ENCODE measurements at places on chromosomes 5 and 9. TPM values are rescaled to one million over a fixed set of nuclear protein-coding genes. Genes with fewer than 3 reads are reported as not detected.

GRCh38 chr5:88142886-88143692, 125.6 kb downstream of the TMEM161B start:
- DNase-seq = no peak

GRCh38 chr9:6440405-6440804, 27.4 kb downstream of the UHRF2 start:
- no peak for DNase-seq

GRCh38 chr9:68496356-68496755, 44.3 kb downstream of the TMEM252 start:
- no peak for DNase-seq

GRCh38 chr9:77016121-77016525, 3.3 kb upstream of the FOXB2 start:
- DNase-seq = no peak

The FCN2 gene
- not detected for total RNA-seq

The C5orf58 gene
- total RNA-seq = not detected

GRCh38 chr9:86034863-86035734, 64.3 kb downstream of the GOLM1 start:
- no peak for DNase-seq

DNA sequence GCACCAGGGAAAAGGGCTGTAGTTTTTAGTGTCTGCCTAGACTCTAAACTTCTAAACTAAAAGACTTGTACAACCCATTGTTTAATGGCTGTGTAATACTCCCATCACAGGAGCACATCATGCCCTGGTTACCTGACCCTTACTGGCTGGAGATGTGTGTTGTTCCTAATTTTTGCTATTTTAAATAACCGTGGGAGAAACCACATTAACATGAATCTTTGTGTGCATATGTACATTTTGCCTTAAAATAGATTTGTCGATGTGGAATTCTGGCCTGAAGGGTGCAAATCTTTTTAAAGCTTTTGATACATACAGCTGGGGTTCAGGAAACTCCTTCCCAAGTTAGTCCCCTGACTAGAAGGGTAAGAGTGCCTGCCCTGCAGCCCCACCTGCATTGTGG, 39.7 kb downstream of the PHF2 start:
- DNase-seq = no peak

DNA sequence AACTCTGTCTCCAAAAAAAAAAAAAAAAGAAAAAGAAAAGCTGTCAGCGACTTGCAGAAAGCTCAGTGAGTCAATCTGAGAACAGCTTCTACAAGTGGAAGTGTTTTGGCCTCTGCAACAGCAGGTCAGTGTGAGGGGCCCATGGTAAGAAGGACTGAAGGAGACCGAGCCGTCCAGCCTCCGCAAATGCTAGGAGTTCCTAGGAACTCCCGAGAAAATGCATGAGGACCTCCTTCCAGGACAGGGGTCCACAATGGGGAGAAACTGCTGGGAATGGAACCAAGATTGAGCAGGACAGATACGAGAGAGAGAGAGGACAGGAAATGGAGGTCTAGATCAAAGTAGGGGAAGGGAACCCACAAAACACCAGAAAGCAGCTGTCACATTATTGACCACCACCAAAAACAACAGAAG, 180.5 kb downstream of the CRB2 start:
- no peak for DNase-seq

DNA sequence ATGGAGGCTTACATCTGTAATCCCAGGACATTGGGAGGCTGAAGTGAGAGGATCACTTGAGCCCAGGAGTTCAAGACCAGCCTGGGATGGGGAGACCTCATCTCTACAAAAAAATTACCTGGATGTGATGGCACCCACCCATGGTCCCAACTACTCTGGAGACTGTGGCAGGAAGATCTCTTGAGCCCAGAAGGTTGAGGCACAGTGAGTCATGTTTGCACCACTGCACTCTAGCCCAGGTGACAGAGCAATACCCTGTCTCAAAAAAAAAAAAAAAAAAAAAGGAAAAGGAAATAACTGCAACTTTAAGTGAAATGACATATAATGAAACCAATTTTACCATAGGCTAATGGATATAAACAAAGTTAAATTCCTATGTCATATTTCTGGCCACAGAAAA, 152.1 kb upstream of the DHFR start:
- DNase-seq = no peak

GRCh38 chr5:174234388-174234787, 188.9 kb downstream of the NSG2 start:
- DNase-seq = no peak

GRCh38 chr5:154211641-154212390, 21.3 kb downstream of the GALNT10 start:
- DNase-seq = no peak

- DNase-seq = no peak
Observed at GRCh38 chr9:88684046-88684445, 149.1 kb downstream of the NXNL2 start.

DNA sequence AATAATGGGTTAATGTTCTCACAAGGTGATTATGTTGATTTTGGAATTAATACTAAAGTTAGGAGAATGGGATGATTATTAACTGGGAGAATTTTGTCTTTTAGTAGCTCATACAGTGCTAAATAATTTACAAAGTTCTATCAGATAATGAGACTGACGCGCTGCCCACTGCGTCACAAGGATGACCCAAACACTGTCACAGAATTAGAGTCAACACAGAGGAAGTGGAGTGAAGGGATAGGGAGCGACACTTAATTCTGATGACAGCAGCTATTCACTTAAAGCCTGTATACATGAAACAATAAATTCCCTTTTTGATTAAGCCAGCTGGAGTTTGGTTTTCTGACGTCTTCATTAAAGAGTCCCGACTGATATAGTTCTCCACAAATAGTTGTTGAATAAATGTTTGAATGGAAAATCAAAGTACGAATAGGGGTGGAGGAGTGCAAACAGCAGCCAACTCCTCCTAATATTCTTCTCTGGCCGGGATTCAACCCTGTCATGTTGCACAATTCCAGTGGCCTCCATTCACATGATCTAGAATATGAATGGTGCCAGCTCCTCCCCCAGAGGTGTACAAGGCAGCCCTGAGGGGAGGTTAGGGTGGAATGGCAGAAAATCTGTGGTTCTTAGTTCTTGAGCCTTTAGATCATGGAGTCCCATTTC, 140.3 kb downstream of the PCSK1 start:
- no peak for DNase-seq

DNA sequence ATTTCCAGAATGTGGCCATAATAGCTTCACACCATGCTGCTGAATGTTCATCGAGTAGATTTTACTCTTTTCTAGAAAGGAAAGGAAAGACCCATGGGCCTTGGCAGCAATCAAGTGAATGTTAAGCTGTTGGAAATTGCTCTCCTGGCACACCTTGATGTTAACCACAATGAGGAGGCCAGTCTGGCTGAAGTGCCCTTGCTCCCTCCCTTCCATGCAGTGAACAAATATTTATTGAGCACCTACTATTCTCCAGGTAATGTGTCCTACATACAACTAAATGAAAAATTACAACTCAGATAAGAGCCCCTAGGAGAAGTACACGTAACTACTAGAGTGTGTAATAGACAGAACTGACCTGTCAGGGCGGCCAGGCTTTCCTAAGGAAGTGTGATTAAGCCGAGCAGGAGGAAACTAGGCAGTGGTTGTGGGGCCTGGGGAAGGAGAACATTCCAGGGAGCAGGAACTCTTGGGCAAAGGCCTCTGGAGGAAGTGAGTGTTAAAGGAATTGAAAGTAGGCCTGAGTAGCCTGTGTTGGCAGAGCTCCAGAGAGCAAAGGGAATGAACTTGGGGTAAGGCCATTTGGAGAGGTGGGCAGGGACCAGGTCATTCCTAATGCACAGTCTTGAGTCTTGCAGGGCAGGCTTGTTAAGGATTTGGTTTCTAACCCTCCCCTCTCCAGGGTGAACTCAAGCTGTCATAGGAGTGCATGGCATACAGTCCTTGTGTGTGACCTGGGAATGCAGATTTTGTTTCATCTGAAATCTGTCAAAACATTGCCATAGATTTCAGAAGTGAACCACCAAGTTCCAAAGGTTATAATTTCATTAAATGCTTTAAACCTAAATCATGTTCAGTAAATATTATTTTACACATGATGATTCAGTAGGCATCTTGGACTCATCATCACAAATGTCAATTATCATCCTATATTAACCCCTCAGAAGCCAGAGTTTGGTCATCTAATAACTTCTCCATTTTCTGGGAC, 9.0 kb upstream of the ZSWIM6 start:
- no peak for DNase-seq

The GGTA1 gene
- total RNA-seq = 0.46 TPM

The NEURL1B gene
- total RNA-seq = 5.4 TPM

GRCh38 chr9:36037549-36038122, 923 bp downstream of the RECK start:
- no peak for DNase-seq

- no peak for DNase-seq
Observed at GRCh38 chr9:121645003-121645402, 6.4 kb upstream of the DAB2IP start.

DNA sequence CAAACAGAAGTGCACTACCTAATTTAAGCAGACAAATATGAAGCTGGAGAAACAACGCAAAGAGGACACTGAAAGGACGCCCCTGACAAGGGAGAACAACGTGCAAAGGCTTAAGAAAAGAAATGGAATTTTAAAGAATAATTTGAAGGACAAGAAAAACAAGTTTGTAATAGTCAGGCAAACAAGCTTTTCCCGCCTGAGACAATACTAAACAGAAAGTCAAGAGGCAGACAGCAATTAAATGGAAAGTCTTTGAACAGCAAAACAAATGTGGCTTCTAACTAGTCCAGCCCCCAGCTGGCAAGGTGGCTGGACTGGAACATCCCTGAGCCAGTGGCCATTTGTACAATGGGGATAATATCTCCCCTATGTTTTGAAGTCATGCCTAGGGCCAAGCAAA, 63.3 kb downstream of the SIL1 start:
- no peak for DNase-seq

DNA sequence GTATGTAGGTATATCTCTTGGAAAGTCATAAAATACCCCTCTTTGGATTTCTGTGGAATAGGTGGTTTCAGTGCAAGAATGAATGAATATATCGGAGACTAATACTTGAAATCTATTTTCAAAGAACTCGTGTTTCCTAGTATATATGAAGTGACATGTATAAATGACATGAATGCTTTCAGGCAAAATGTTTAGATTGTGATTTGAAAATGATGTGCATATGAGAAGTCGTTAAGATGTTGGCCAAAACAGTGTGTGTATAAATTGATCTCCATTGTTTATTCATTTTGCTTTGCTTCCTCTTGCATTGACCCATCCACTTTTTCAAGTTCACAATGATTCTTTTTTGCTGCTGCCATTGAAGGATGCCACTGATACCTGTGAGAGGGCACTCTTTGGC, 8.3 kb downstream of the TRIO start:
- no peak for DNase-seq

The CCDC171 gene
- 3.2 TPM for total RNA-seq

Measured in chondrocyte (in vitro differentiated cells).